Brain microvascular endothelial cell (primary cell): ENCODE measurements at places on chromosomes 3 and 15.

DNA sequence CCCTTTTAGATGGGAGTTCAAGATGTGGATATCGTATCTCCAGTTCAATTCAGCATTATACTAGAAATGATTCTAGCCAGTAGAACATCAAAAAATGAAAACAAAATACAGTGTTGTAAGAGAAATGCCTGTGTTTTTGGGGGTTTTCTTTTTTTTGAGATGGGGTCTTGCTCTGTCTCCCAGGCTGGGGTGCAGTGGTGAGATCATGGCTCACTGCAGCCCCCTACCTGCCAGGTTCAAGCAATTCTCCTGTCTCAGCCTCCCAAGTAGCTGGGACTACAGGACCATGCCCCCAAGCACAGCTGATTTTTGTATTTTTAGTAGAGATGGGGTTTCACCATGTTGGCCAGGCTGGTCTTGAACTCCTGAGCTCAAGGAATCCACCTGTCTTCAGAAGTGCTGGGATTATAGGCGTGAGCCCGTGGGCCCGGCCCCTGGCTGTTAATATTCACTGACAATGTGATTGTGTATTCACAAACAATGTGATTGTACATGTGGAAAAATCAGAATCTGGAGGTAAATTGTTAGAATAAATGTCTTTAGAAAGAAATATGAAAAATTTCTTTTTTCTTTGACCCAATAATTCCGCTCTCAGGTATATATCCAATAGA lies 59.0 kb downstream of the ARIH1 start:
- no peak for DNase-seq

- DNase-seq, result no peak
Measured at GRCh38 chr15:92800013-92800412, 100.1 kb upstream of the CHD2 start.

DNA sequence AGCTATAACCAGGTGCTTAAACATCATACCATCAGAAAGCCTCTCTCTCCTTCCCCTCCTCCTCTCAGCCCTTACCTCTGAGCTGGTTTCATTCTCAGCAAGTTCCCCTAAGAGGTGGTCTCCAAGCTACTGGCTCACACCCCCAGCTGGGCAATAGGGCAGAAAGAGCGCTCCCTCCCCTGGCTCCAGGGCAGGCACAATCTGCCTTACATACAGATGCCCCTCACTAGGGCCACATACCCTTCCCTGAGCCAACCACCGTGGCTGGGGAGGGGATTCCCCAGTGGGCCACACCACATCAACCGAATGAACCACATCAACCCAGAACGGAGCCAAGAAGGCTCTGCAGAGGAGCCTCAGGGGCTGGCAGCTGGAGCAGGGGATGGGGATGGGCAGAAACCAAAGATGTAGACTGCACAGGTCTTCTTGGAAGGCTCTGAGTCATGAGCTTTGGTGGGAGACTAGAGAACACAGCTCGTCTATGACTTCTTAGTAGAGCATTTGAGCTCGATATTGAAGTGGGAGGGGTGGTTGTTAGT lies 4.6 kb upstream of the FBLN2 start:
- DNase-seq, result peak; percentile 87

- no peak for DNase-seq
Measured at GRCh38 chr3:115871735-115872134, 248.4 kb downstream of the GAP43 start.

DNA sequence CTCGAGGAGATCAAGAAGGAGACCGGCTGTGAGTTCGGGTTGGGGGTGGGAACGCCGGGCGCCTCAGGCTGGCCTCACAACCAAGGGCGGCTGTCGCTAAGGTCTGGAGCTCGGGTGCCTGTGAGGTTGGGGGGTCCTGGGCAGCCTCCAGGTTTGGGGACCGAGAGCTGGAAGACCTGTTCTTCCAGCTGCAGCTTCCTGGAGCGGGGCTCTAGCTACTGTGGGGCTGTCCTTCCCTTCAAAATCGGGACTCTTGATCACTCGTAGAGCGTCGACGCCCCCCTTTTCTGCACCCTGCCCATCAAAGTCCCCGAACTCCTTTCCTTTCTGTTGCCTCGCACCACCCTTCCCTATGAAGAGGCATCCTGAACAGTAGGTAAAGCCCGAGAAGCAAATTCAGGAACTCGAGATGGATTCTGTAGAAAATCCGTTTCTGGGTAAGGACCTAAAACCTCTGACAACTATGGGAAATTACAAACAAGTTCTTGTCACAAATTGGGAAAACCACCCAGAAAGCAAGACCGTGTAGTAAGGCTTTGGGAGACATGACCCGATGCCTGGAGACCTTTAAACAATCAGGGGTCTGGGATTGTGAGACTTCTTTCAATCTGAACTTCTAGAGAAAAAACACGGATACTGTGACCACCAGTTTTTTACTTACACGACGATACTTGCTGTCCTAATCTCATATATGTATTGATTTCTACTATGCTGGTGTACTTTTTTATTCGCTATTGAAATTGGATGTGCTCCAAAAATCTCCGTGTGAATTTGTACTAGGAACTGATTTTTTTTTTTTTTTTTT lies 556 bp downstream of the CHP1 start:
- no peak for DNase-seq

- DNase-seq, result no peak
Measured at GRCh38 chr3:9696480-9697220, 7.0 kb upstream of the CPNE9 start.

- DNase-seq, result no peak
Measured at GRCh38 chr3:2218375-2218774, 119.7 kb downstream of the CNTN4 start.

- no peak for DNase-seq
Measured at GRCh38 chr15:28913171-28913765, 27.5 kb downstream of the APBA2 start.

DNA sequence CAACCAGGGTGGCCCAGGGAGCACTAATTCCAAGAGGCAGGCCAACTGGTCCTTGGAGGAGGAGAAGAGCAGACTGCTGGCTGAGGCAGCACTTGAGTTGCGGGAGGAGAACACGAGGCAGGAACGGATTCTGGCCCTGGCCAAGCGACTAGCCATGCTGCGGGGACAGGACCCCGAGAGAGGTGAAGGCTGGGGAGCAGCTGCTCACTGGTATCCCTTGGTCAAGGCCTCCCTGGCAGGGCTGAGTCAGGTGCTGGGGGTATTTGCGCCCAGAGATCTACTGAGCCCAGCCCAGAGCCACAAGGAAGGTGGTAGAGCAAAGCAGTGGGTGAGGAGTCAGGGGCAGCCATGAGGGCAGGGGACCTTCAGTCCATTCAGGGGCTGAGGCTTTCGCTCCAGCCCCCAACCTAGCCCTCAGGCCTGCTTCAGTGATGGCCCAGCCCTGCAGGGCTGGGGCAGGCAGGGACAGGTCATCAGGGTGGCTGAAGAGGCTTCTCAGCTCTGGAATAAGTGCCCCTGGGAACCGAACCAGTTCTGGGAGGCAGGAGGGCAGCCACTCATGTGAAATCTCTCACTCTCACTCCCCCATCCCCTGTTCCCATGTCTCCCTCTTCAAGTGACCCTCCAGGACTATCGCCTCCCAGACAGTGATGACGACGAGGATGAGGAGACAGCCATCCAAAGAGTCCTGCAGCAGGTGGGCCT lies 5.6 kb upstream of the DNAJC17 start:
- no peak for DNase-seq

DNA sequence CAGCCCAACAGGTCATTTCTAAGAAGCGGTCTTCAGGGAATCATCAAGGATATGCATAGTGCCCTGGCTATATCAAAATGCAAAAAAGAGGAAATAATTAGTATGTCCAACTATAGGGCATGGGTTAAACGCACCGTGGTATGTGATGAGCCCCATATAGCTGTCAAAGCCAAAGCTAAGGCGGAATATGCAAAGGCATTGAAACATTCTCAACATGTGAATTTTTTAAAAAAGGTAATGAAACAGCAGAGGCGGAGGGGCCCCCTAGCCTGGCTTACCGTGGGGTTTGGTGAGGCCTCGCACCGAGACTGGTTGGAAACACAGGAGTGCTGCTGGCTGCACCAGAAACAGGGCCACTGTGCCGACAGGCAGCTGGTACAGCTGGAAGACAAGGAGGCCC lies 23.2 kb downstream of the PLXND1 start:
- DNase-seq, result no peak

- DNase-seq, result no peak
Measured at GRCh38 chr3:168859574-168859973, 763.9 kb upstream of the GOLIM4 start.

DNA sequence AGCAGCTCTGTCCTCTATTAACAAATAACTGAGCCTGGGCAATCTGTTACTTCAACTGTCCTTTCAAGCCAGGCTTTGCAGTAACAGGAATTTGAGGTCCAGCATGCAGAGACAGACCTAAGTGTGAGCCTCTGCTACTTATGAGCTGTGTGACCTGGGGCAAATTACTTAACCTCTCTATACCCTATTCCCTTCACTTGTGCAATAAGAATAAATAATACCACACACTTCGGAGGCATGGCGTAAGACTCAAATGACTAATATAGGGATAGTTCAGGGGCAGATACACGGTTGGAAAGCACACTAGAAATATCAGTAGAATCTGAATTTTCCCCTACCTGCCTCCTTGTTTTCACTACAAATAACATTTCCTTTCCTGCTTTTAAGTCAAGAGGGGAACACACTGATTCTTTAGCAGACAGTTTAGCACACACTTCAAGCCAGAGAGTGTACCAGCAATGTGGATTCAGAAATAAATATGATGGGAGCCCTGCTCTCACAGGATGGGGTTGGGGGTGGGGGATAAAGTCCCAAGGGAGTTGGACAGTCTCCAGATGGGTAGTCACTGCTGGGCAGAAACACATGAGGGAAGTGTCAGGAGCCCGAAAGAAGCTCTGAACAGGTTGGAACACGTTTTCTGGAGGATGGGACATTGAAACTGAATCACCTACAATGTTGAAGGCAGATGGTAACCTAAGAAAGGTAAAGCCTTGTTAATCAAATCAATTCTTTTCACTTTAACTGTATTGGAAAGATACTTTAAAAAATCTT lies 61.8 kb upstream of the RBP1 start:
- no peak for DNase-seq

GRCh38 chr3:159657176-159657575 lies 331.5 kb upstream of the IL12A start:
- DNase-seq, result no peak

DNA sequence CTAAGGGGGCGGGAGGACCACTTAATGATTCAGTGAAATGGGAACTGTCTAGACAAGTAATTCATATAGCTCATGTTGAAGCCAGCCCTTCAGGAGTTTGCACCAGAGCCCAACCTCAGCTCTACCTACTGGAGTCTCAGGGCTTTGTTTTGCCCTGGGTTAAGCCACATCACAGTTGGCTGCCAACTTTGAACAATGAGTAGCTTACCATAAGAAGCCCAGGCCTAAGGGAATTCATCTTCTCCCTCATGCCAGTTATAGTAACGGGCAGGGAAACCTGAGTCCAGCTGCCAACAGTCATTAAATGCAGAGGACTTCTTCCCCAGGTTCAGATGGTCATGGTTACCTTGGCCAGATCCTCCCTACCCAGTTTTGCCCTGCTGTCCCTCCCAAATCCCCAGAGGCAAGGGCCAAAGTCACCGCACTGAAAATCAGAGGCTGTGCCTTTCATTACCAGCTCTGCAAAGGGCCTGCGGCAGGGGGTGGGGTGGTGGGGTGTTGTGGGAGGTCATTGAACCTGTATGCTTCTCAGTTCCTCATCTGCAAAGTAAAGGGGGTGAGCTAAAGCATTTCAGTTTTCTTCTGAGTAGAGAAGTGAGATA lies 302.2 kb upstream of the NR2E3 start:
- DNase-seq, result no peak

GRCh38 chr15:69668963-69669362 lies 216.3 kb downstream of the RPLP1 start:
- no peak for DNase-seq

GRCh38 chr3:178514401-178514800 lies 21.8 kb upstream of the KCNMB2 start:
- DNase-seq, result no peak

DNA sequence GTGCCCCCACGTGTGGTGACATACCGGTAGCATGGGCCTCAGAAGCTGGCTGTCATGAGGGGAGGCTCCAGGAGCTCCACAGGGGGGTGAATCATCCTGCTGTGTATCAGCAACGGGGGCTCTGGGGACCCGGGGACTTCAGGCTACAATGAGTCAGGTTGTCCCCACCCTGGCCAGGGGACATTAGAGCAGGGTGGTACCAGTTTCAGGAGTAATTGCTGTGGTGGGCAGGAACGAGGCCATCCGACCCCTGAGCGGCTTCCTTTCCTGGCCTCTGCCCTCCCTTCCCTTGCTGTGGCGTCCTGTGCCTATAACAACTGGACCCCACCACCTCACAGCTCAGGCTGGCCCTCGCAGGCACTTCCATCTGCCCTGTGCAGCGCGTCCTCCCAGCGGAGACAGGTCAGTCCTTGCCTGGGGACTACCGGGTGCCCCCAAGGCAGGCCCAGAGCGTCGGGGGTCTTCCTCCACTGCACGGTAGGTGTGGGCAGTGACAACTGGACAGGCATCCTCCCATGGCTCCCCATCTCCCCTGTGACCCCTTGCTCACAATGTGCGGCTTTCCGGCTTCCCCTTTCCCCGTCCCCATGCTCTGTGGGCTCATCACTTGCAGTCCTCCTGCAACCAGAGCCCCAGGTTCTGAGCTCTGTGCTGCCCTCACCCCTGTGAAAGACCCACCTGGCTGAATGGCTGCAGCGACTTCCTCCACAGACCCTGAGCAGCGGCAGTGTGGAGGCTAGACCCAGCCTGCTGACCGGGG lies 57.0 kb downstream of the KLF15 start:
- DNase-seq, result no peak

- DNase-seq, result no peak
Measured at GRCh38 chr15:85652457-85652856, 142.3 kb downstream of the KLHL25 start.

- DNase-seq, result no peak
Measured at GRCh38 chr3:2517500-2518172, 419.0 kb downstream of the CNTN4 start.

DNA sequence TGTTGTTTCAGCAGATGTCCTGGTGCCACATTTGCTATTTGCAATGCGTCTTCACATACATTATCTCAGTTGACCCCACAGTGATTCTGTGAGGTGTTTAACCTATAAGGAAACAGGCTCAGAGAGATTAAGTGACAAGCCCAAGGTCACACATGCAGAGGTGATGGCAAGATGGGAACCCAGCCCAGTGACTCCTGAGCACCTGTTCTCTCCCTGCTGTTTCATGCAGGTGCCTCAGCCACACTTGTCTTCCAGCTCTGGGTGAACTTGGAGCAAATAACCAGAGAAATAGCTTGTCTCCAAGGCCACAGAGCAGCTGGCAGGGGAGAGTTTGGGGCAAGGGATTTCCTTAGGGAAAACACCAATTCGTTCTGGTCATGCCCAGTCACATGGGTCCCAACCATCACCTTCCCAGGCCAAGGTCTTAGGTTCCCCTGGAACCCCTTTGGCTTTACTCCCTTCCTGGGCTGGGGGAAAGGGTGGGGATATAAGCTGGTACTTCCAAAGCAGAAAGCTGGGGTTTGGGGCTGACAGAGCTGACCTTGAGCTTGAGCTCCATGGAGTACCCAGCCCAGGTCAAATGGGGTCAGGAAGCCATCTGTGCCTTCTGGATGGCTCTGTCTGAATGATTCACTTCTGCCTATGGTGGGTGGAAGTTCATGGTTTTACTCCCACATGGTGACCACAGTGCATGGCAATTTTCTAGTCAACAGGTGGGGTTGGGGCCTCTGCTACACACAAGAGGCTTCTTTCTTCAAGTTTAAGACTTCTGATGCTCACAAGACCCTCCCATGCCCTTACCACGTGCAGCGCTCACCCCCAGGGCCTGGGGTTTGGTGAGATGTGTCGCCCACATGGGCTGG lies 22.4 kb downstream of the LIPC start:
- no peak for DNase-seq

GRCh38 chr3:129994883-129995559 lies 20.5 kb downstream of the TRH start:
- no peak for DNase-seq

- DNase-seq, result peak; percentile 75
Measured at GRCh38 chr15:75647370-75648155, at the start of gene SNX33. Gene SNX33, plus strand, starts transcription at chr15:75647912. Its CDS starts 1,191 bp downstream, at chr15:75649103.

- no peak for DNase-seq
Measured at GRCh38 chr3:13281507-13282357, 138.4 kb downstream of the NUP210 start.
